ENCODE measurements at places on chromosomes 16 and 17.

DNA sequence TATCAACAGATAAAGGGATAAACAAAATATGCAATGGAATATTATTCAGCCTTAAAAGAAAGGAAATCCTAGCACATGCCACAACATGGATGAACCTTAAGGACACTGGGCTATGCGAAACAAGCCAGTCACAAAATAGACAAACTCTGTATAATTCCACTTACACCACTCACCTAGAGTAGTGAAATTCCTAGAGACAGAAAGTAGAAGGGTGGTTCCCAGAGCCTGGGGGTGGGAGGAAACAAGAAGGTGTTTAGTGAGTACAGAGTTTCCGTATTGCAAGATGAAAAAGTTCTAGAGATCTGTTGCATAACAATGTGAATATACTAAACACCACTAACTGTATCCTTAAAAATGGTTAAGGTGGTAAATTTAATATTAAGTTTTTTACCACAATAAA, 10.0 kb downstream of the SPOP start:
- DNase-seq, result no peak

DNA sequence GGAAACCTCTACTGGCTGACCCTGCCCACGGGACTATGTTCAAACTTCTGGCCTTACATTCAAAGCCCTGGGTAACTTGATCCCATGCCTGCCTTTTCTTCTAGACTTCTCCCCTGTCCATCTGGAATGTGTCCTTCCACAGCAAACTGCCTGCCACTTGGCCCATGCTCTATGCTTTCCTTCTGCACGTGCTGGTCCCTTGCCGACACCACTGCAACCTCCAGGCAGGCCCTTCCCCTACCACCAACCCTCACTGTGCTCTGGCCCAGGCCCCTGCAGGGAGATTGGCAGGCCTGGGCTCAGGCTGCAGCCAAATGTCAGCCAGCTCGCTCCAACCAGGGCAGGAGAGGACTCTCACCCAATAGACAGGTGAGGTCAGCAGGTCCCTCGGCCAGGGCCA, 11.0 kb downstream of the HSD11B2 start:
- no peak for DNase-seq

DNA sequence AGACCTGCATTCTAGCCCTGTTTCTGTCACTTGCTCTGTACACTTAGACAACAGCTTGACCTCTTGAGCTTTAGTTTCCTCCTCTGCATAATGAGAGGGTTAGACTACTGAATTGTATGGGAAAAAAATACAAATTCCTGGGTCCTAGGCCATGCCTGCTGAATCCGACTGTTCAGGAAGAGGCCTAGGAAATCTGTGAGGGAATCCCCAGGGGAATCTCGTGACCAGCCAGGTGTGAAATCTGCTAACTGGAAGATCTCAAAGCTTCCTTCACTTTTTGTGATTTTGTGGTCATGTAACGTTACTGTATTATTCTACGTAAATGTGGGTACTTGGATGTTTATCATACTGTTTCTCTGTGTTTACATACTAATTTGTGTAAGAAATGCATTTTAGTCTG, 58.2 kb downstream of the CYLD start:
- no peak for DNase-seq

- peak; percentile 50 for DNase-seq
Observed at GRCh38 chr17:75077496-75078283, 10.1 kb upstream of the SLC16A5 start.

DNA sequence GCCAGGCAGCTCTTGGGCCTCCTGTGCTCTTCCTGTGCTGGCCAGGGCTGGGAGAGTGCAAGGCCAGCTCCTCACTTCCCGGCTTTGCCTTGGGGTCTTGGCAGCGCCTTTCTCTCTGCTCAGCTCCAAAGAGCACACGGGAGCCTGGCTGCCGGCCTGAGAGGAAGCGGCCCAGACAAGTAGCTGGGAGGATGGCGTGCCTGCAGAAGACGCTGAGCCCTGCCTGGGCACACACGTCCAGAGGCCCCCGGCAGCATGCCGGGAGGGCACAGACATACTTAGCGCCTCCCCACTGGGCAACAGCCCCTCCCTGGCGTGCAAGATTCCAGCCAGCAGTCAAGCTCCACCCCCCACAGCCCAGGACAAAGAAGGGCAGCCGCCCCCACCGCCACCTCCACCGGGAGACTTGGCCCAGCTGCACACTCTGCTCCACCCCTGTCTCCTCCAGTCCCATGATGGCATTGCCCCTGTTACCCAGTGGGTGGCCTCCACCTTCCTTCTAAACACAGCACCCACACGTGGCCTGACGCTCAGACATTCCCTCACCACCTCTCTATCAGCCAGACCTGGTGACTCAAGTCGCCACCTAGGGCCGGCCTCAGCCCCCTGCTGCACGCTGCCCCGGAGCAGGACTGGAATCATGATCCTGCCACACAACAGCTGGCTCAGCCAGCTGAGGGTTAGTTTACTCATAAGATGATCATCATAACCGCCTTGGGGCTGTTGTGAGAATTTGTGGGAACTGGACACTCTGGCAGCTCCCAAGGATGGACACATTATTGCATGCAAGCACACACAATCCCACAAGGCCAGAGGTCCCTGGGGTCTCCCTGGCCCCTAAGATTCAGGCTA, 12.4 kb downstream of the SGCA start:
- peak; percentile 39 for DNase-seq
